ENCODE measurements at places on chromosomes 1 and 21.

DNA sequence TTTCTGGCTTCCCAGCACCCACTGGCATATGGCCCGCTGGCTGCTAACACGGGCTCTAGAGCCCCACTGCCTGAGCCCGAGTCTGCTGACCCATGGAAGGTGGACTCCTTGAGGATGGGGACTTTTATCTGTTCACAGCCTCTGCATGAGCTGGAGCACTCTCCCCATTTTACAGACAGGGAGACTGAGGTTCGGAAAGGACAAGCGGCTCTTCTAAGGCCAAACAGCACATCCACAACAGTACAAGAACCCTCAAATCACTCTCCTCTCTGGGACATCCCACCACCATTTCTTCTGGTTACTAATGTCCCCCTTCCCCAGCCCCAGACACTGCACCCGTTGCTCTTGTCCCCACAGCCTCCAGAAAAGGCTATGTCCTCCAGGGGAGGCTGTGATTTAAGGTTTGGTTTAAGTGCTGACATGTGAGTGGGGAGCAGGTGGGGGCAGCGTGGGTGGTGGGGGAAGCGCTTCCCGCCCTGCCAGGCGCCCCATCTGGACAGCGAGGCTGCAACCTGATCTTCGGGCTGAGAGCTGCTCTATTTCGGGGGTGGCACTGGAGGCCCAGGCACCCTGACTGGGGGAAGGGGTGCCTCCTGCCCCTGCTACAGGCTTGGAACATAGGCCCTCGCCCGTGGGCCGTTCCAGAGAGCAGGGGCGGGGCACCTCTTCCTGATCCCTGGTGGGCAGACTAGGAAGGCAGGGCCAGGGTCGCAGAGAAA lies 104.8 kb upstream of the WNT4 start:
- H3K4me1 ChIP-seq, result peaks cover 29% of the 10 kb centered on the region
- H3K36me3 ChIP-seq, result no peaks in the 10 kb centered on the region
- H3K4me3 ChIP-seq, result no peak overlapping the region
- DNase-seq, result no peak
- no peaks in the 10 kb centered on the region for H3K27me3 ChIP-seq
- no peak overlapping the region for H3K27ac ChIP-seq

DNA sequence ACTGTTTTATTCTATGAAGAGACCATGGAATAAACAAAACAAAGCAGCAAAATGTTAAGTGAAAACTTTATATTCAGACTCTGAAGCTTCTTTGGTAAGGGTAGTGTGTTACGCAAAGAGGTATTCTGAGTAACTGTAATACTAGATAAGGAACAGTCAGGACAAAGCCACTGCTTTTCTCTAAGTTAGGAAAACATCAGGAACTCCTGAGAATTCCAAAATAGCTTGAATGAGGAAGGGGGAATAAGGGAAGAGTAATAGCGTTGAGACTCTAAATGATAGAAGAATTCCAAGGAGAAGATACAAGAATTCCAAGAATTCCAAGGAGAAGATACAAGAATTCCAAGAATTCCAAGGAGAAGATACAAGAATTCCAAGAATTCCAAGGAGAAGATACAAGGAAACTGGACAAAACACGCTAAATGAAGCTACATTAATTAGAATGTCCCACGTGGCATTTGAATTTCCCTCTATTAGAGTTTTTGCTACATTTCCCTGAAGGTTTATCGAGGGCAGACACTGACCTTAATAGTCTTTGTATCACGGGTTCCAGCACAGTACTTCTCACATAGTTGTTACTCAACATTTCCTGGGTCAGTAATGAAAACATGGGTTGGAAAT lies 71.5 kb downstream of the SMYD3 start:
- no peaks in the 10 kb centered on the region for H3K4me1 ChIP-seq
- no peak for DNase-seq
- H3K27me3 ChIP-seq, result no peaks in the 10 kb centered on the region
- H3K36me3 ChIP-seq, result no peaks in the 10 kb centered on the region
- no peak overlapping the region for H3K27ac ChIP-seq

DNA sequence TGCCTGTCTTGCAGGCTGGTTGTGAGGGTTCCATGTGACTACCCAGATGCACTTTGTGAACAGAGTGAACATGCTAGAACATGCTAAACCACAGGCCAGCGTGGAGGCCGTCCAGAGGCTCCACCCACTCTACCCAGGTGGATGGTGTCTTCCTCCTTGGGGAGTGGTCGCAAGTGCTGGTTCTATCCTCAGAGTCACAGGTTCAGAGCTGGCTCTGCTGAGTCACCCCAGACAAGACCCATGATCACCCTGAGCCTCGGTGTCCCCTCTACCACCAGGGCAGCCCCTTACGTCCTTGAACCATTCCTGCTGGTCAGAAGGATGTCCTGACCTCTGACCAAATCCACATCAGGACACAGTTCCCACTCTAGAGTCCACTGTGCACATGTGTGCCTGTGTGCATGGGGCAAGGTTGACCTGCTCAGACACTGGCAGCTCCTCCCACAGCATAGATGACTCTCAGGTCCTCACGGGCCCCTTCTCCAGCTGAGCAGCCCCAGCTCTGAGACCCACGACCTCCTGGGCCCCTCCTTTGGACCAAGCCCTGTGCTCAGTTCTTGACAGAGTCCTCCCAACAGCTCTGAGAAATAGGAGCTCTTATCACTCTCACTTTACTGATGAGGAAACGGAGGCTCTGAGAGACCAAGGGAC lies 391.8 kb downstream of the MATN1 start:
- peaks cover 26% of the 10 kb centered on the region for H3K27me3 ChIP-seq
- no peak overlapping the region for H3K4me3 ChIP-seq
- no peak overlapping the region for H3K27ac ChIP-seq
- H3K4me1 ChIP-seq, result no peaks in the 10 kb centered on the region

DNA sequence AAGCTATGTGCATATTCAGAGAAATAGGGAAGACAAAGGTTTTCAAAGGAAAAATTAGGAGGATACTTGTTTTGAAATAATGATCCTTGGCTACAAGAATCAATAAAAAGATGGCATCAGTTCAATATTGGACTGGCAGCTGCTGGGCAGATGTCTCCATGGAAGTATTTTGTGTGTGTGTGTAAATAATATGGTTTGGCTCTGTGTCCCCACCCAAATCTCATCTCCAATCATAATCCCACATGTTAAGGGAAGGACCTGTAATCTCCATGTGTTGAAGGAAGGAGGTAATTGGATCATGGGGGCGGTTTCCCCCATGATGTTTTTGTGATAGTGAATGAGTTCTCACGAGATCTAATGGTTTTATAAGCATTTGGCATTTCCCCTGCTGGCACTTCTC lies 40.4 kb upstream of the LRRC7 start:
- no peaks in the 10 kb centered on the region for H3K36me3 ChIP-seq
- no peak for DNase-seq
- H3K4me3 ChIP-seq, result no peak overlapping the region
- H3K4me1 ChIP-seq, result no peaks in the 10 kb centered on the region
- H3K27ac ChIP-seq, result no peak overlapping the region

DNA sequence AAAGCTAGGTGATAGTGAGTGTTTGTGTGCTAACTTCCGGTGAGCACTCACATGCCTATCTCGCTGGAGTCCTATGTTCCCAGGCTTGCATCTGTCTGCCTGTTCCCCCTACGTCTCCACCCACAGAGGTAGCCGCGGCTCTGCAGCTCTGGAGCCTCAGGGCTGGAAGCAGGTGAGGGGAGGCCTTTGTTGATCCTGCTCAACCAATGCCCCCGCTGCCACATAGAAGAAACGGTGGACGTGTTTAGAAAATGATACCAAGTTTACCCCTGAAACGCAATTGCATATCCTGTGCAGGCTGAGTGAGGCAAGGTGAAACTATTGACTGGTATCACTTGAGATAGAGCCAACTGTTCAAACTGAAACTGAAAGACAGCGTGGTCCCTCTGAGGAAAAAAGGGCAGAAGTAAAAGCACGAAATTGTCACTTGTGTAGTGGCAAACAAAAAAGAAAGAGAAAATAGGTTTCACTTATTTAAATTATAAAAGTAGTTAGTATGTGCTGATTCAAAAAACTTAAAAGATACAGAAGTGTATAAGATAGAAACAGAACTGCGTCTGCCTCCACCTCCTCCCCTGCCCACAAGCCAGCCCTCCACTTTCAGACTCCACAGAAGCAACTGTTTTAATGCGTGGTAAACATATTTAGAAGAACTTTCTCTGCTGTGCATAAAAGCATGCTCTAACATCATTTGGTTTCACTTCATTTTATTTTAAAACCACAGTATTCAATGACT lies 38.6 kb upstream of the ETS2 start:
- H3K4me3 ChIP-seq, result peak overlapping the region; percentile 38
- H3K36me3 ChIP-seq, result no peaks in the 10 kb centered on the region
- H3K27ac ChIP-seq, result peak overlapping the region; percentile 65
- H3K4me1 ChIP-seq, result no peaks in the 10 kb centered on the region
- DNase-seq, result peak; percentile 63

GRCh38 chr1:36116901-36117300 lies 8.1 kb downstream of the COL8A2 start:
- H3K36me3 ChIP-seq, result no peaks in the 10 kb centered on the region
- no peak for DNase-seq
- H3K27me3 ChIP-seq, result no peaks in the 10 kb centered on the region

DNA sequence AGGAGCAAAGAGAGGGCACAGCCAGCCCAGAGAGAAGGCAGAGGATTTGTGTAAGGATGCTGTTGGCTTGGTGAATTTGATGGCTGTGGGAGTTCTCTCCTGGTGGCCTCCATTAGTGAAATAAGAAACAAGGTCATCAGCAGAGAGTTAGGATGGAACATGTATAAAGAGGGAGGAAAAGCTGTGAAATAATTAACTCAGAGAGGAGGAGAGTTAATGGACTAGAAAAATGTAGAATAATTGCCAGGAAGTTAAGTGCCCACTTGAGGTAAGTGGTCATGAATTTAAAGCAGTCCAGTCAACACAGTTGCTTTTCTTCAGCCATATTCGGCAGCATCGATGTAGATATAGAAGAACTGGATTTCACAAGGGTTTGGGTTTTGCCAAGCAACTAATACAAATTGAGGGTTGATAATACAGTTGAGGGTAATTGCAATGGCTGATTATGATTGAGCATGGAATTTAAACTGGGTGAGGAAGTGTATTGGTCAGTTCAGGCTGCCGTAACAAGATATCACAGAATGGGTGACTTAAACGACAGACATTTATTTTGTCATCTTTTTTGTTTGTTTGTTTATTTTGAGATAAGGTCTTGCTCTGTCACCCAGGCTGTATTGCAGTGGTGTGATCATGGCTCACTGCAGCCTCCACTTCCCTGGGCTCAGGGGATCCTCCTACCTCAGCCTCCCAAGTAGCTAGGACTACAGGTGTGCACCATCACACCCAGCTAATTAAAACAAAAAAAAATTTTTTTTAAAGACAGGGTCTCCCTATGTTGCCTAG lies 31.7 kb upstream of the KLF17 start:
- no peak overlapping the region for H3K27ac ChIP-seq
- no peaks in the 10 kb centered on the region for H3K27me3 ChIP-seq
- H3K4me1 ChIP-seq, result peaks cover 7% of the 10 kb centered on the region
- H3K36me3 ChIP-seq, result no peaks in the 10 kb centered on the region
- no peak overlapping the region for H3K4me3 ChIP-seq

GRCh38 chr1:8213136-8213535 lies 104.8 kb upstream of the SLC45A1 start:
- no peak overlapping the region for H3K4me3 ChIP-seq
- peaks cover 51% of the 10 kb centered on the region for H3K4me1 ChIP-seq
- DNase-seq, result no peak
- no peaks in the 10 kb centered on the region for H3K27me3 ChIP-seq
- peak overlapping the region; percentile 99 for H3K27ac ChIP-seq
- no peaks in the 10 kb centered on the region for H3K36me3 ChIP-seq

GRCh38 chr1:220787069-220787619 lies 431 bp downstream of the MTARC1 start:
- no peaks in the 10 kb centered on the region for H3K27me3 ChIP-seq
- peak; percentile 80 for DNase-seq
- H3K4me3 ChIP-seq, result peak overlapping the region; percentile 65
- H3K4me1 ChIP-seq, result peaks cover 21% of the 10 kb centered on the region
- H3K27ac ChIP-seq, result peak overlapping the region; percentile 57

- peak overlapping the region; percentile 37 for H3K27ac ChIP-seq
- no peak for DNase-seq
- H3K4me1 ChIP-seq, result peaks cover 16% of the 10 kb centered on the region
- H3K27me3 ChIP-seq, result no peaks in the 10 kb centered on the region
Observed at GRCh38 chr1:100249155-100249536, 488 bp downstream of the DBT start.

GRCh38 chr1:97164276-97164639 lies 442.7 kb downstream of the PTBP2 start:
- H3K27ac ChIP-seq, result no peak overlapping the region
- no peak for DNase-seq
- H3K4me1 ChIP-seq, result no peaks in the 10 kb centered on the region
- H3K36me3 ChIP-seq, result no peaks in the 10 kb centered on the region

DNA sequence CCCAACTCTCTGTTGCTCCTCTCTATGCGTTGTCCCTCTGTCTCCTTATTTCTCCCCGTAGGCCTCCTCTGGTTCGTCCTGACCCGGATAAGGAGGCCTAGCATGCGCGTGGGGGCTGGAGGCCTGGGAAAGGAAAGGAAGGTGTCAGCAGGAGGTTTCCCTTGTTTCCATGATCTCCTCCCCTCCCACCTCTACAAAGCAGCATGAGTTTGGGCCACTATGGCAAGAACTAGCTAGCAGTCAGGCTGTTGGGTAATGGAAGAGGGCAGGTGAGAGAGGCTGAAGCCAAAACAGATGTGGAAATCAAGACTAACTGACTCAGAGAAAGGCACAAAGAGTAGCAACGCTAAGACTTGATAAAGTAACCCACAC lies 687 bp upstream of the SEMA6C start:
- no peaks in the 10 kb centered on the region for H3K36me3 ChIP-seq
- H3K4me1 ChIP-seq, result peaks cover 5% of the 10 kb centered on the region
- H3K27ac ChIP-seq, result no peak overlapping the region
- no peaks in the 10 kb centered on the region for H3K27me3 ChIP-seq
- H3K4me3 ChIP-seq, result peak overlapping the region; percentile 78
- DNase-seq, result no peak

DNA sequence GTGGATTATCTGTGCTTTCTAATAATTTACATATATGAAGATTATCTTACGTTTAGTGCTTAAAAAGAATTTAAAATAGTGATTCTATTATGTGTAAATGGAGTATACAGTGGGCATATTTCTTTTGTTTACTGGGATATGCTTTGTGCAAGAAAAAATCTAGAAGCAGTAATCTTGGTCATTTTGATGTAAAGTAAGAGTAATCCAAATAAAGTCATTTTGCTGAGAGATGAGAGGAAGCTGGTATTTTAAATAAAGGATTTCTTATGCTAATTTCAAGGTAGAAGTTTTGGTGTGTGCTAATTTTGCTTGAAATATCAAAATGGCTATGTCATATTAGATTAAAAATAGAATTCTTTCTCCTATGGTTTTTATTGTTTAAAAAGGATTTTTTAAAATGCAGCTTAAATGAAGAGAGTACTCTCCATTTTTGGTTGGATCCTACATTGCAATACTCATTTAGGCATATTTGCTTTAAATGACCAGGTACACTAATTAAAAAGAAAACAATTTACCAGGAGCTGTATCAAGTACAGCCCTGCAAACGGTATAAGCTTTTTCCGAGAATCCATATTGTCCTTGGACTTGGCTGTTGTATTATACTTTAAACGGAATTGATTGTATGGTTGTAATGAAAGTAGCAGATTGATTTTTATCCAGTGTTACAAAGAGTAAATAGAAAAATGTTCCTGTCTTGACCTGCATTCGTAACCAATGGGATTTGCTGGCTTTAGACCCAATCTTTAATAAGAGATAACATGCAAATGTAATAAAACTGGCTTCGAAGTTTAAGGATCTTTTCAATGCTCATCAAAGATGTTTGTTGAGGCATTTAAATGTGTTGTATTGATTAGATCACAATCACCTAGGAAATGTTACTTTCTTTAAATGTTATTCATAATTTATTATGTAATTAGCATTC lies 574.7 kb downstream of the USP25 start:
- no peaks in the 10 kb centered on the region for H3K4me1 ChIP-seq
- no peaks in the 10 kb centered on the region for H3K36me3 ChIP-seq

GRCh38 chr21:44730028-44730395 lies 18.6 kb upstream of the TSPEAR start:
- H3K4me3 ChIP-seq, result no peak overlapping the region
- no peak for DNase-seq
- H3K27ac ChIP-seq, result no peak overlapping the region
- H3K36me3 ChIP-seq, result no peaks in the 10 kb centered on the region
- peaks cover 54% of the 10 kb centered on the region for H3K27me3 ChIP-seq
